ENCODE measurements at places on chromosomes 13 and 19.

DNA sequence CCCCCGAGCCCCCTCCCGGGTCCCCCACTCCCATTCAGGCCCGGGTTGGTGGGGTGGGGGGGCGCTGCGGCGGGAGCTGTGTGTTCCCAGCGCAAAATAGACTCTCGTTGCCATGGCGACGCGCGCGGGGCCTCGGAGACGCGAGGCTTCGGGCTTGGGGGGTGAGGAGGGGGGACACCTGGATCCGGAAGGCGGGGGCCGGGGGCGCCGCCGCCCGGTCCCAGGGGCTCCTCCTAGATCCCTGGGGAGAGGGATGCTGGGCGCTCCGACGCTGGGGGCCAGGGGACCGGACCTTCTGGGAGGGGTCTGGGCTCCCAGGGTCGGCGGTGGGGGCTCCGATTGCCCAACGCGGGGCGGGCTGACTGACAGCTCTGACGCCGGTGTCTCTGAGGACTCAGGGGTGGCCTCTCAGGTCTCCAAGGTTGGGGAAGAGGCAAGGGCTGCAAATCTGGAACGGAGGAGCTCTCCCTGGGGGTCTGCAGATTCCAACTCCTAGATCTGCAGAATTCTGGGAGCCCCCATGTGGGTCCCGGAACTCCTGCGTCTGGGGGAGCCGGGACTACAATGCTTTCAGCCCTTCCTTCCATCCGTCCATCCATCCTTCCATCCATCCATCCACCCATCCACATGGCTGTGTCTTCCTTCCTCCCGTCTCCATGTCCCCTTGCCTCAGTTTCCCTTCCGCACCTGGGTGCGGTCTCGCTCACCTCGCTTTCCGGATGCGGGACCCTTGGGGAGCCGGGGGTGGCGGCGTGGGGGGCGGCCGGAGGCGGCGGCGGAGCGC lies 9.1 kb upstream of the SHISA7 start:
- no peak for DNase-seq

- peak; percentile 49 for DNase-seq
These were observed 31.2 kb downstream of the KEAP1 start for GRCh38 chr19:10471909-10472308.

GRCh38 chr19:28436320-28436719 lies 776.6 kb downstream of the UQCRFS1 start:
- DNase-seq, result no peak

DNA sequence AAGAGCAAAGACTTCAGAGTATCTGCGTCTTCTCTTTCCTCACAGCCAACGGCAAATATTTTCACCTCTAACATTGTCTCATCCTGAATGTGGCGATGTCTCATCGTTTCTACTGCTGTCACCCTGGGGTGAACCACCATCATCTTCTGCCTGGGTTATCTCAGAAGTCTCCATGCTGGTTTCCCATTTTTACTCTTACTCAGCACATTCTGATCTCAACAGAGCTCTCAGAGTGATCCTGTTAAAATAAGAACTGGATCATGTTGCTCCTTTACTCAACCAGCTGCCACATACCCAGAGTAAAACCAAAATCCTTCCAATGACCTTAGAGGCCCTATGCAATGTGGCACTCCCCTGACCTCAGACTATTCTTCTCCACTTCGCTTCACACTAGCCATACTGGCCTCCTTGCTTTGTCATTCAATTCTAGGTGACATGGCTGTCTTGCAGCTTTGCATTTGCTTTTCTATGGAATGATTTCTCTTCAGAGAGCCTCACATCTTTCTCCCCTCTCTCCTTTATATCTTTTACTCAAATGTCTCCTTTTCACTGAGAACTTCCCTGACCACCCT lies 7.8 kb upstream of the OLFM4 start:
- no peak for DNase-seq

DNA sequence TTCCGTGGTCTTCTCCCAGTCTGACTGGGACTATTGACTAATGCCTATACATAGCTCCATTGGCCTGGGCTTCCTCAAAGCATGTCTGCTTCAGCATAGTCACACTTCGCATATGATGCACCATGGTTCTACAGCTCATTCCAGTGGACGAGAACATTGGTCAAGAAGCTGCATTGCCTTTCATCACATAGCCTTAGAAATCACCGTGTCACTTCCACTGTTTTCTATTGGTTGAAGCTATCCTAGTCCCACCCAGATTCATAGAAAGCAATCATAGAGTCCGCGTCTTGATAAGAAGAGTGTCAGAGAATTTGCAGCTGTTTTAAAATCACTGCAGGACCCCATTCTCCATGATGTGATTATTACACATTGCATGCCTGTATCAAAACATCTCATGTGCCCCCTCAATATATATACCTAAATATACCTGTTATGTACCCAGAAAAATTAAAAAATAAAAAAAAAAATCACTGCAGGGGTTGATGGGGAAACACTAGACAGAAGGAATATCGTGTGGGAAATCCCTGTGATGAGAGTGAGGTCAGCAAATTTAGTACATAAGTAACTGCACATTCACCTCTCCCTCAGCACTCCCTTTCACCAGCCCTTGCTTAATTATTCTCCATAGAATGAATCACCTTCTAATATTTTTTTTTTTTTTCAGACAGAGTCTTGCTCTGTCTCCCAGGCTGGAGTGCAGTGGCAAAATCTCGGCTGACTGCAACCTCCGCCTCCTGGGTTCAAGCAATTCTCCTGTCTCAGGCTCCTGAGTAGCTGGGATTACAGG lies 2.2 kb upstream of the ARHGAP33 start:
- DNase-seq, result peak; percentile 30

DNA sequence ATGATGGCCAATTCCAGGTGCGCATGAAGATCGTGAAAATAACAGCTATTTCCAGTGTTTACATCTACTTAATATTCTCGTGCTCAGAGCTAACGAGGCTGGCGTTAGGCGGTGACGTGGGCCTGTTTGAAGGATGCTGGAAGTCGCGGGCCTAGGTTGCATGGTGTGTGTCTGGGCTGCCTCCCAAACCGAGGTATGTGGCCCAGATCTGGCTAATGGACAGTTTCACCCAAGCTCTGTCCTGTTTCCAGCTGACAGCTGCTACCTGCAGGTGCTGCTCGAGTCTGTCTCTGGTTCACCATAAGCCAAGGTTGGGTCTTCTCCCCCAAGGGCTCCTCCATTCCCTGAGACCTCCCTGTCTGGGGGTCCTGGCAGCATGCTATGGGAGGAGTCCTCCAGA lies 40.5 kb upstream of the KCTD15 start:
- DNase-seq, result no peak

DNA sequence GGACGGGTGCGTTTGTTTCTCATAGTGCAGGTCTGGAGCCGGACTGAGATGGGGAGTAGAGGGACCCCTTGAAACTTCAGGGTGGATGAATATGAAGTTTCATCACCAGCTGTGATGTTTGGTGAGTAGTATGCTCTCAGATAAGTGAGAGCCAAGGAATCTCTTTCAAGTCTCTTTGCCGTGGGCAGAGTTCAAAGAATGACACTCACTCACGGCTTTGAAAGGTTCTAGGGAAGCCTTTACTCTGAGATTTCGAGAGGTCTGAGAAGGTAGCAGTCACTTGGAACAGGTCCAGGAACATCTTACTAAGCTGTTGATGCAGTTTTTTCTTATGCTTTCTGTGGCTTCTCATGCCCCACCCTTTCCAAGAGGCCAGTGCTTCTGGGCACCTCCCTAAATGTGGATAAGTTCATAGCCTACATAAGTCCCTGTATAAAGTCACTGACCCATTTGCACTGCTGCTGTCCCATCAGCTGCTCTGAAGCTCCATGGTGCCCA lies at the start of gene IGFL2:
TSS of gene IGFL2 (plus strand) at position 448 of the 498 bp plus-strand sequence. CDS start at position 489, 41 bp downstream.
- no peak for DNase-seq

GRCh38 chr19:40424637-40425449 lies 949 bp downstream of the SERTAD1 start:
- no peak for DNase-seq

GRCh38 chr19:30630289-30631032 lies 258.3 kb downstream of the ZNF536 start:
- DNase-seq, result no peak

DNA sequence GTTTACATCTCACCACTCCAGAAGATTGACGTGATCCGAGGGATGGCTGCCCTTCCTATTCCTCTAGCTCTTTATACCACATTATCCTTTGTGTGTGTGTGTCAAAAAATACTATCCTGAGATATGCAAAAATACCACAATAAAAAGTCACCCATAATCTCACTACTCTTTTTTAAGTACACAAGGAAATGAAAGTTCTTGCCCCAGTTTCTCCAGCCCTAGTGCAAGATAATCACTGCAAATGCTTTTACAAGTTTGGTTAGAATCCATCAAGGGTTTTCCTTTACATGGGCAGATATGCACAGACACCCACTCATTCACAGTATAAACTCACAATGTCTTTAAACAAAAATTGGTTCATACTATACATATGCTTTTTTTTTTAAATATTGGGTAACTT lies 89.3 kb downstream of the DIAPH3 start:
- no peak for DNase-seq

DNA sequence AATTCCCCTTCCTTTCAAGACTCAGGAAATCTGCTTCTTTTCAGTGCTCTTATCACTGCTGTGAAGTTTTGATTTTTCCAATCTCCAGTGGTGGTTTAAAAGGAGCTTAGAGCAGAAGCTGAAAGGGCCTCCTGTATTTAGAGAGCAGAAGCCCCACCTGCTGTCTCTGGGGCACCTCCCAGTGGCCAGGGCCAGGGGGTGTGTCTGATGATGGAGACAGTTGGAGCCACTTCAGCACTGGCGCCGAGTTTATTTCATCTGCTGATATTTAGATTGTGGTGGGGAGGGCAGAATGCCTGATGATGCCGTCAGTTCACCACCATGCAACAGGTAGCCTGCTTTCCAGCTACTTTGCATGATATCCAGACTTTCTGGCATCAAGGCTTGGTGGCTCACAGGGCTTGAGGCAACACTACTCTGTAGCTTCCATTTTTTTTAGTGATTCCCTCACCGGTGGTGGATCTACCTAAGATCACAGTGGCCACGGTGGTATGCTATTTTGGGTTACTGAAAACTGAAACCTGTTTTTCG lies 371.9 kb downstream of the KCNRG start:
- DNase-seq, result peak; percentile 56

DNA sequence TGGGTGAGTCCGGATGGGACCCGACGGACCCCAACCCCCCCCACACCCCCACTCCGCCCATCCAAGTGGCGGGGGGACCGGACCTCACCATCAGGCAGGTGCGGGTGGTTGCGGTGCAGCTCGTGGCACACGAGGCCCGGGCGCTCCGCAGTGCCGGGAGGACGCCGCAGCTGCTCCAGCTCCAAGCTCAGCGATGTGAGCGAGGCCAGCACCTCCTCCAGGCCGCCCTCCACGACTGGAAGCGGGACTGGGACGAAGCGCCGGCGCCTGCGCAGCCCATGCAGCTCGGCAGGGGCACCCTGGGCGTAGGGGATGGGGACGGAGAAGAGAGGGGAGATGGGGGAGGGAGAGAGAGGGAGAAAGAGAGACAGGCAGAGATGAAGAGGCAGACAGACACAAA lies 30.1 kb upstream of the OLFM2 start:
- DNase-seq, result no peak

- DNase-seq, result no peak
These were observed 48.2 kb upstream of the N4BP2L1 start for GRCh38 chr13:32476021-32476731.

DNA sequence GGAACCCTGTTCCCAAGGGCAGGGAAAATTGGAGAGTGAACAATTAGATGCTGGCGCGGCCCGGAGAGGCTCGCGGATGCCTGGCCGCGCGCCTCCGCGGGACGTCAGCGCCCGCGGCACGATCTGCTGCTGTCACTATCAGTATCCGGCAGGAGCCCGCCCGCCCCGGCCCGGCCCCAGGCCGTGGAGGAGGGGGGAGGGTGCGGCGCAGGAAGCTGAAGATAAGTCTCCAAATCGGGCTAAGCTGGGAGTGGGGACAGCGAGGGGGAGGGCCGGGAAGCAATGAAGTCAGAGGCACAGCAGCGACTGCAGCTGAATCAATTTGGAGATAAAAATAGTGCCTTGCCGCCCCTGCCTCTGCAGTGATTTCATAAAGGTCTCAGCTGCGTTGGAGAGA lies 441.5 kb upstream of the KLF12 start:
- peak; percentile 5 for DNase-seq

GRCh38 chr19:49878744-49879070 lies 1.2 kb downstream of the TBC1D17 start:
- DNase-seq, result no peak

GRCh38 chr13:40503966-40504591 lies 162.4 kb downstream of the FOXO1 start:
- DNase-seq, result peak; percentile 87

All from A172 (cell line).